ENCODE measurements at places on chromosomes 12 and 14.

DNA sequence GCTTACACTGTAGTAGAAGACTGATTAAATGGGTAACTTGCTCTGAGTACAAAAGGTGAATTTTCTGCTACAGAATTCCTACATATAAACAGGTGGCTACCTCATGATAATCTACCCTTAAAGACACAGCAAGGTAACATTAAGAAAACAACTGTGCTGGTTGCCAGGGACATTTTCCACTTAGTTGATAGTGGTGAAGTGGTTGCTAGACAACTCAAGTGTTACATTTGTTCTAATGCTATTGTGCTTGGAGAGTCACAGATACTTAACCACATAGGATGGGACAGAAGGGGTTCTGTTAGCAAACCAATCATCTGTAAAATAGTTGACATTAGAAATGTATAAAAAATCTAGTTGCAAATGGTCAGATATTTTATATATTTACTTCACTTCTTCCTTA lies 870.3 kb upstream of the SEL1L start:
- DNase-seq: no peak

GRCh38 chr12:12693111-12693671 lies 2.8 kb downstream of the GPR19 start:
- DNase-seq: no peak

DNA sequence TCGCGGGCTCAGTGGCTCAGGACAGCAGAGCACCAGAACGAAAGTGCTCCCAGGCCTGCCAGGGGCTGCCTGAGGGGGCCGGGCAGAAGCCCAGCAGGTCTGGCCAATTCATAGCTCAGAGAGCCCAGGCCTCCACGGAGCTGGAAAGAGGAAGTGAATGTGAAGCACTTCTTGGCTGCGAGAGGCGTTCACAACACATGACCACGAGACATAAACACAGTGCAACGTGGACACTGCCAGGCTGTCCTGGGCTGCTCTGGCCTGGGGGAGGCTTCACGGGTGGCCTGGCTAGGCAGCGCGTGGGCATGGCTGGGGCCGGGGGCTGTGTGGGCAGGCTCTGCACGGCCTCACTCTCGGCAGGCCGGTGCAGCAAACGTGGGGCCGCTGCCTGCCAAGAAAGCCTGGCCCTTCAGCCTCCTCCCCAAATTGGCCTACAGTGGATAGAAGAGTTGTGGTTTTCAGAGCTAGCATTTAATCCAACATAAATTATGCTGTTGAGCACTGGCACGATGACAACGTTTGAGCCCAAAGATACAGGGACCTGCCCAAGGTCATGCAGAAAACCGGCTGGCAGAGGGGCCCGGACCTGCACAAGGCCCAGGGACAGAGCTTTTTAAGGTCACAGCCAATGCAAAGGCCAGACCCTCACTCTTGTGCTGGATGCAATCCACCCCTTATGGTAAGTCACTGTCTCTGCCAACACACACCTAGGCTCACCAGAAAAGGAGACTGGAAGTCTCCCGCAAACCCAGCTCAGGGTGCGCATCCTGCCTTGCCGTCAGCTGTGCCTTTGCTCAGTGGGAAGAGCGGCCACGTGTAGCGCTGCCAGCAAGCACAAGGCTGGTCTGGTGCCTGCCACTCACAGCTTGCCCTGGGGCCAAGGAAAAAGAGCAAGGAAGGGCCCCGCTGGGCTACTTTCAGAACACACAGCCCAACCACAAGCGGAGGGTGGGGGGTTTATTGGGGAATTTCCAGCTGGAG lies 8.6 kb downstream of the SLC25A29 start:
- no peak for DNase-seq

DNA sequence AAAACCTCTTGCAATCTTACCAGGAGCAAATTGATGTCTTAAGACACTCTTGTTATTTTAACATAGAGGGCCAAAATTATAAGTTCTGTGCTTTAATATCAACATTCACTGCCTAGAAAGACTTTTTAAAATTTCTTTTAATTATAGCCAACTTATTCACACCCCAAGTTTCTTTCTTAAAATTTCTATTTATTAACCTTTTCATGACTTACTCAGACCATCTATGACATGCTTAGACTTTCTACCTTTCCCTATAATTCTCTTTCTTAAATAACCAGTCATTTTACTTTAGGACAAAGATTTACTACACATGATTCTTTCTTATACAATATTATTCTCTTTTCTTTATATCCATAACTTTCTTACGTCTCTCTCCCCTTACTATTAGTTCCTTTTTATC lies 220.4 kb downstream of the NUBPL start:
- DNase-seq: peak; percentile 17

GRCh38 chr12:46886541-46887041 lies 60.8 kb upstream of the SLC38A4 start:
- DNase-seq: peak; percentile 94

DNA sequence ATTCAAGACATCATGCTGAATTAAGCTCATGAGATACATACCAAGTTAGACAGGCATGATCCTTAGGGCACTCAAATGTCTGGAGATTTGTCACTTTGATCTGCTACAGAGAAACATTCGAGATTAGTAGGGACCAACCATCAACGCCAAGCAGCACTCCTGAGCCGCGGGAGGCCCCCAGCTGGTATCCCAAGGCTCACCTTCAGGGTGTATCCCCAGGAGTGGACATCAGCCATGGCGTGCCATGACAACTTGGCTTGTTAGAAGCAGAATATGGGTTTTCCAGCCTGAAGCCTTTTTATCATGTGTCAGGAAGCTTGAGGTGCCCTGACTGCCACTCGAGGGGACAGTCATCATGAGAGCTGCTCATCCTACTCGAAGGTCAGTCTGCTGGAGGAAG lies 39.1 kb upstream of the GPHB5 start:
- DNase-seq: no peak

GRCh38 chr12:1974812-1975211 lies 29.4 kb downstream of the DCP1B start:
- DNase-seq: no peak

- DNase-seq: no peak
These were observed 54.9 kb downstream of the SPATS2 start for GRCh38 chr12:49422114-49422513.

- no peak for DNase-seq
These were observed 10.2 kb downstream of the PPFIBP1 start for GRCh38 chr12:27534060-27534764.

DNA sequence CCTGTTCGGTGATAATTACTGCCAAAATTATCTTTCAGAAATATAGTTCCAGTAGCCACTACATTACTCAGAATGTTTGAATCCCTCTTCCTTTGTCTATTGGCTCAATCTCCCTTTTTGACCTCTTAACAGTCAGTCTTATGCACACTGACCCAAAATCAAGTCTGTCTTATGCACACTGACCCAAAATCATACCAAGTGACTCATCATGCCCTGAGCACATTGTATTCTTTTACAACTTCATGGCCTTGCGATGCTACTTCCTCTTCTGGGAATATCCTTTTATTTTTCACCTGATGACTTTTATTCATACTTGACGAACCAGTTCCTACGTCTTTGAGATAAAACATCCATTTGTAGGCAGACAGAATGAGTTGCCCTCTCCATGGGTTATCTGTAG lies 182.3 kb downstream of the NPAS3 start:
- peak; percentile 12 for DNase-seq

DNA sequence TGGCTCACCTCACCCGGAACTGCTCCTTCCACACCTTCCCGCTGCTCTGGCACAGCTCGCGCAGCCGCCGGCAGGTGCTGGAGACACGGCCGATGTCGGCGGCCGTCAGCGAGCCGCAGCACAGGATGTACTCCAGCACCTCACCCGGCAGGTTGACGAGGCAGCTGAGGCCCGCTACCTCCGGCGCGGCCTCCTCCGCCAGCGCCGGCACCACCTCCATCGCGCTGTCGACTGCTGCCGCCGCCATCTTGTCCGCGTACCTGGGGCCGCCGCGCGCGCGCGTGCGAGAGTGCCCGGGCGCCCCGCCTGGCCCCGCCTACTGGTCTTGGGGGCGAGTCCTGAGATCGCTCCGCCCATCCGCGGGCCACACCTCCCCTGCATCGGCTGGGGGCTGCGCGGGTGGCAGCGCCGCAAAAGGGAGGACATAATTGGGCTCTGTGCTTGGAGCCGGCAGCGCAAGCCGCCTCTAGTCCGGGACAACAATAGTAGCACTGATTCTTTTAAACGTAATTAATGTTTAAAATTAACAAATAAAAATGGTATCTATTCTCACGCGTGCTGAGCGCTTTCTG lies at the start of gene FBXO21:
Gene FBXO21 (minus strand): TSS at position 261 of the 572 bp plus-strand sequence. CDS start 14 bp downstream, at position 247.
- DNase-seq: peak; percentile 85

DNA sequence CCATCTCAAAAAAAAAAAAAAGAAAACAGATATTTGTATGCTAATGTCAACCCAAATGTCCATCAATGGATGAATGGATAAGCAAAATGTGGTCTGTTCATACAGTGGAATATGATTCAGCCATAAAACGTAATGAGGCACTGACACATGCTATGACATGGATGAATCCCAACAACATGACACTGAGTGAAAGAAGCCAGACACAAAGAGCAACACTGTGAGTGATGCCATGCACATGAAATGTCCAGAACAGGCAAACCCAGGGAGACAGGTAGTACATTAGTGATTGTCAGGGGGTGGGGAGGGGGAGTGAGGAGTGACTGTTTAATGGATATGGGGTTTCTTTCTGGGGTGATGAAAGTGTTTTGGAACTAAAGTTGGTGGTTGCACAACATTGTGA lies 50.2 kb downstream of the ARL6IP4 start:
- no peak for DNase-seq

Data from fibroblast of skin of right biceps (primary cell).